ENCODE measurements at places on chromosomes 1 and 21.

DNA sequence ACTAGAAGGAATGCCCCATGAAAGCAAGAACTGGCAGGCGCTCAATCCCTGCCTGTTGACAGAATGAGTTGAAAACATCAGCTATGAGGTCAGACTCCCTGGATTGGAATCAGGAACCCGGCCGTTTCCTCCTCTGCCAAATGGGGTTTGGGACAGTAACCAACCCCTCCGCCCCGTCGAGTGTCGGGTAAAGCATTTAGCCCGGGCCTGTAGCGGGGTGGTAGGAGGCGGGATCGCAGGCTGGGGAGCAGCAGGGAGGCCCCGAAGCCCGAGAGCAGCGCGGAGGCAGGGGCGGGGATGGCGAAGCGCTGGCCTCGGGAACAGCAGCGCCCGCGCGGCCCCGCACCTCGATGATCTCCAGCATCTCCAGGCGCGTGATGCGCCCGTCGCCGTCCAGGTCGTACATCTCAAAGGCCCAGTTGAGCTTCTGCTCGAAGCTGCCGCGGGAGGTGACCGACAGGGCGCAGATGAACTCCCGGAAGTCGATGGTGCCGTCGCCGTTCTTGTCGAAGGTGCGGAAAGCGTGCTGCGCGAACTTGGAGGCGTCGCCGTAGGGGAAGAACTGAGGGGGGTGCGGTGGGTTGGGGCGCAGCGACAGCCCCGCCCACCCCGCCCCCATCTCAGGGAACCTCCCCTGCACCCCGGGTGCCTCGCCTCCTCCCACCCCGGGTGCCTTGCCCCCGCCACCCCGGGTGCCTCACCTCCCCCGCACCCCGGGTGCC lies 7.5 kb downstream of the HPCAL4 start:
- DNase-seq: no peak

- peak; percentile 1 for DNase-seq
These were observed 5.8 kb downstream of the WNT3A start for GRCh38 chr1:228012555-228012954.

DNA sequence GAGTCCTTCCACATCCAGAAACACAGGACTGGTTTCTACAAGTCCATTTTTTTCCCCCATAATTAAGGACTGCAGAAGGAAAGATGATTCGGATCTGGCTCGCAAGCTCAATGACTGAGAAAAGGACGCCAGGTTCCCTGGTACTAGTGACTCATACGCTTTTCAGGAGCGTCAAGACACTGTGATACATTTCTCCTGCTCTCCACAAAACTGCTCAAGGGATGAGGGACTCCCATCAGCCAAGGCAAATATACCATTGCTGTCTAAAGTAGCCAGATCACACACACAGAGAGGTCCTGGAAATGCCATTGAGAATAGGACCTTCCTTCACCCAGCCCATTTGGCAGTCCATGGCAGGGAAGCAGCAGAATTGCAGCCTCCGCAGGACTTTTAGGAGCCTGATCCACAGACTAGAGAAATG lies 253.6 kb upstream of the IRF2BP2 start:
- DNase-seq: peak; percentile 79

DNA sequence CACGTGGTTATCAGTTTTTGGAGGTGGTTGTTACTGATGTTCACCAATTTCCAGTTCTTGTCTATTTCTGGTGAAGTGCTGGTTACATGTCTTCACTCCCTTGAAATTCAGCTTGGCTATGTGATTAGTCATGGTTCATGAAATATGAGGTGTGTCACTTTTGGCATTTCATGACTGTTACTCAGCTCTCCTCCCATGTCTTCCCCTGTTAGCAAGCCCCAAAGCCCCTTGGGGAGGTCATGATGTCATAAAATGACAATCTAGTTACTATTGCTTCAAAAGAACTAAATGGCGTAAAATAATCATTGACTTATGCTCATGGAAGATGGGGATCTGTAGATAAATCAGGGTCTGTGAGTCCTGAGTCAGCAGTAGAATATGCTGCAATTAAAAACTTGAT lies 425.1 kb downstream of the SETD4 start:
- DNase-seq: peak; percentile 82

DNA sequence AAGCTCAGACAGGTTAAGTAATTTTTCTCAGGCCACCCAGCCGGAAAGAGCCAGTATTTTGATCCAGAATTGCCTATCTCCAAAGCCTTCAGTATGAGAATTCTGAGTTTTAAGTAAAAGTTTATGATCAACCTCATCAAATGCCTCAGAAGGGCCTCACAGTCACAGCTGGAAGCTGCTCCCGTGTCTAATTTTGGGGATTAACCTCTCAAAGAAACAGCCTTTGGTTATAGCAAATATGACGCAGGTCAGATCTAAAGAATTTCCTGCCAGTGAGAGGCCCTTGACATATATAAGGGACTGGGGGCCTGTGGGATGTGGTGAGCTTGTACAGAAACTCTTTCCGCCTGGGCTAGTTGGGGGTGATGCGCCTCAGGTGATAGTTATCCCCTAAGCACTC lies 2.3 kb downstream of the EXTL1 start:
- DNase-seq: no peak

Measured in AG08395 (cell line).